ENCODE measurements at places on chromosomes 2 and 18.

DNA sequence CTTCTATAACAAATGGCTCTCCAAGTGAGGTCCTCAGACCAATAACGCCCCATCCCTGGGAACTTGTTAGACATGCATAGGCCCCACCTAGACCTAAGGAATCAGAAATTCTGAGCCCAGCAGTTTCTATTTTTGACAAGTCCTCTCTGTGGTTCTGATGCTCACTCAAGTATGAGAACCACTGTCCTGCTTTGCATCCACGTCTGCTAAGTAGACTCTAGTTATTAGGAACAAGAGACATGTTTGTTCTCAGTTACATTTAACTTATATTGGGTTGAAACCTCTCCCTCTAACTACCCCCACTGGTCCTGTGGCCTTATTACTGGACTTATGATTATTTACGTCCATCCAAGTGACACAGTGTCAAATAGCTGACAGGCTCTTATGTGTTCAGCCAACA is 70.3 kb downstream of the TMEM17 start:
- DNase-seq: no peak

- DNase-seq: peak; percentile 5
Measured at GRCh38 chr2:99827296-99827999, 314.9 kb downstream of the AFF3 start.

- no peak for DNase-seq
Measured at GRCh38 chr2:158723181-158723838, 71.8 kb upstream of the DAPL1 start.

DNA sequence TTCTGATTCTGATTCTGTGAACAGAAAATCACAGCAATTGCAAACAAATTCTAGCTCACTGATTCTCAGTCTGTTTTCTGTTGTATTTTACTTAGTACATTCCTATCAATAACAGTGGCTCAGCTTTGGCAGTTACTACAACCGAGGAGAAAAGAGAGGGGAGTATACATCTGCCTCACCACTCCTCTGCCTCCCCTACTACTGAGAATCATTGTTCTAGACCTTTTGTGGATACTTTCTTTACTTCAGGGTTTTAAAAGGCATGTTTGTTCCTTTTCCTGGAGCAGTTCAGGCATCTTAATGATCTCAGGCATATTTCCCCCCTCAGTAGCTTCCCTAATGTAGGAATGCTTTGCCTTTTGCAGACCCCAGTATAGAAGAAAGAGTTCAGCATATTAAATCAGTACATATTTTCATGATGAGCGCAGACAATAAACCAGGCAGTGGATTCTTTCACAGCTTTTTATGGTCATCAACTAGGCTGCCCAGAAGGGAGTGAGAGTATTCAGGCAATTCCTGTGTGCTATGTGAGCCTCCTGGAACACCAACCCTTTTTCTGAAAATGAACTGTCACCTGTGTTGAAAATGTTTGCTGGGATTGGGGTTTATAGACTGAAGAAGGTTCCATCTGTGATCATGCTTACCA is 10.3 kb downstream of the STAMBP start:
- DNase-seq: no peak

GRCh38 chr2:29520001-29520400 is 401.4 kb downstream of the ALK start:
- DNase-seq: no peak

DNA sequence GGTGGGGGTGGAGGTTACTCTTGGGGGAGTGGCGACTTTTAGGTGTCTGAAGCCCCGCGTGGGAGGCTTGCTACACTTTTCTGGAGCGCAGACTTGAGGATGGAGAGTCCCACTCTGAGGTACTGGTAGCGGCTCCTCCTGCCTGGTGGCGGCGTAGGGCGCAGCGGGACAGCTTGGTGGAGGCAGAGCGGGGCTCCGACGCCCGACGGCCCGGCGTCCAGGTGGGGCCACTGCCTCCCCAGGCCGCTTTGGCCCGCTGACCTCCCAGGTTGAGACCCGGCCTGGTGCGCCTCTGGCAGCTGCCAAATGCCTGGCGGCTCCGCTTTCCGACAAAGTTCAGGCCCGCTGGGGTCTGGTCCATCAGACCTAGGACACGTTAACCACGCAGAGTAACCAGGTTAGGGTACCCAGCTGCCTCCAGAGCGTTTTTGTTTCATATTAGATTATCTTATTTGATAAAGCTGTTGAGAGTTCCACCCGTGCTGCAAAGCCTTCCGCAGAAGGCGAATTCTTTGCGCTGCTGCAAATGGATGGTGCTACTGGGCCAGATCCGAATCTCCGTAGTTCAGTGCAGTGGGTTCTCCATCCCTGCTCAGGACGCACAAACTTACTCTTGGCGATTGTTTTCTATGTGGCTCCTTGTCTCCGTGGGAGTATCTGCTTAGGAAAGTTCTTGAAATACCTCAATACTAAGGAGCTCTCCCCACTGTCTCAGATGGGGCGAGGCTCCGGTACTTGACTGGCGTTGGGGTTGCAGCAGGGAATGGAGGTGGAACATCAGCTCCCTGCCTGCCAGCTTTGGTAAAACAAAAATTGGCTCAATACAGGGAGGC is 405.9 kb downstream of the XIRP2 start:
- no peak for DNase-seq

DNA sequence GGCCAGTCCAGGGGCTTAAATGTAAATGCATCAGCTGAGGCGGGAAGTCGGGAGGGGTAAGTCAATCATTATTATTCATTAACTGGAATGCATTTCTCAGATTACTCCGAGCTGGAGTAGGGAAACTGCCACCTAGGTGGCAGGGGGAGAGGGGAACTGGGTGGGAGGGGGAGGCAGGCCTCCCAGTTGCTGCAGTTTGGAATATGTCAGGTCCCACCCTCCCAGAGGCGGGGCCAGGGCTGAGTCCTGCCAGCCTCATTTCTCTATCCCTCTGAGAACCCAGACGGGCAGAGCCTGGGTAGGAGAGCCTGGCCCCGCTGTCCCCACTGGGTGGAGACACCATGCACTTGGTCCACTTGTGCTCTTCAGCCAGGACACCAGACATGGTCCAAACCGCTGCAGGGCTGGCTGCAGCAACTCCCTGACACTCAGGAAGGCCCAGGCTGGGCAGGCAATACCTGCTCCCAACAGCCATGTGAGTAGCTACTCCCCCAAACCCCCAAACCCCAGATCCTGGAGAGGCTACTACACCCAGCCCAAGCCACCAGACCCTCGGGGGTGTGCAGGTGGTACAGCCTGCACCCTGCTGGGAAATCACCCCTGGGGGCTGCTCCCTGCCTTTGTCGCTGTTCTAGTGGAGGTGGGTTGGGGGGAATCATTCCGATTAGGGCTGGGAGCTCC is at the start of gene GPBAR1:
GPBAR1 (plus strand) TSS at position 274 of the 681 bp plus-strand sequence. CDS start 1,710 bp downstream, outside the sequence.
- no peak for DNase-seq

- DNase-seq: no peak
Measured at GRCh38 chr2:226487573-226487972, 312.0 kb downstream of the IRS1 start.

DNA sequence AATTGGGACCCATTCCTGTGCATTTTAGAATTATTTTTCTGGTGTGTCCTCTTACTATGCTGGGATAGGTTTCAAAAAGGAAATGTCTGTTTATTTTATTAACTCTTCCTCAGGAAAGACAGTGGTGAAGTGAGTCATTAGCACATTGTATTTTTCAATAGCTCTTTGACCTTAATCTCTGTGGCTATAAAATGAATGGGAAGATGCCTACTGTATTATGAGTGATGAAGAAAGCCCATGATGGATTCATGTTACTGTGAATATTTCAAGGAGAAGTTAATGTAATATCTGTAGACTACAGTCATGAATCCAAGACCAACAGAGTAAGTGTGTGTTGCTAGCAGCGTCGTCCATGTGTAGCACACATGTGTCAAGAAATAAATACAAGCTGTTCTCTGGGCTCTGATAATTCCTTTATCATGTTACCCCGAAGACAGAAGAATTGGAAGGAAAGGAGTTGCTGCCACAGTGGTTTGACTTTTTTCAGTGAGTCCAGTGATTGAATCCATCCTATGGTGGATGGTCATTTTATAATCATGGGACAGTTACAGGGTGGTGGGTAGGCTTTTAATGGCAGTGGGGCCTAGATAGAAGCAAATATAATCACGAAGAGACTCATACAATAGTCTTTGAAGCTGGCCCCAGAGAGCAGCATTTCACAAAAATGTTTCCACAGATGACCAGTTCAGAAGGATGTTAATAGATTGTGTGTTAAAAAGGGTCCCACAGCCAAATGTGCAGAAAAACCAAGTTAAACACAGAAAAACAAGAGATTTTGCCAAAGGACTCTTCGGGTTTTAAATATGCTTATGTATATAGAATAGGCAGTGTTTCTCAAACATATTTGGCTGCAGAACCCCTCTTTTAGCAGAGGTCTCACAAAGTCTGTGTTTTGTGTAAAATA is 239.7 kb upstream of the RASGRP3 start:
- no peak for DNase-seq

GRCh38 chr2:220552790-220553535 is 925.5 kb downstream of the SLC4A3 start:
- no peak for DNase-seq

- DNase-seq: no peak
Measured at GRCh38 chr18:47779381-47779780, 151.1 kb downstream of the SMAD2 start.

DNA sequence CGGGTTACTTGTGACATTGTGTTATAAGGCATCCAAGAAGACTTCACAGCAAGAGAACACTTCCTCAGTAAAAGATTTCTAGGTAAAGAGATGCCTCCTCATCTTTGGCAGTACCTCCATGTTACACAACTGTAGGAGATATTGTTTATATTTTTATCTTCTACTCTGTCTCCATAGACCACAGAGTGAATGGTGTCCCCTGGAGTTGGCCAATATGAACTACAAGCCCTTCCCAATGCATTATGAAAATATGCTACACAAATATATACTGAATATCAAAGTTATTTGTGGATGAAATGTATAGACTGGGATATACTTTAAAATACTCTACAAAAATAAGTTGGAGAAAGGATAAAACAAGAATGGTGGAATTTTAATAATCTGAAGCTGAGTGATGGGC is 46.7 kb downstream of the MBOAT2 start:
- no peak for DNase-seq

GRCh38 chr2:24566209-24566608 is 75.2 kb downstream of the NCOA1 start:
- no peak for DNase-seq

DNA sequence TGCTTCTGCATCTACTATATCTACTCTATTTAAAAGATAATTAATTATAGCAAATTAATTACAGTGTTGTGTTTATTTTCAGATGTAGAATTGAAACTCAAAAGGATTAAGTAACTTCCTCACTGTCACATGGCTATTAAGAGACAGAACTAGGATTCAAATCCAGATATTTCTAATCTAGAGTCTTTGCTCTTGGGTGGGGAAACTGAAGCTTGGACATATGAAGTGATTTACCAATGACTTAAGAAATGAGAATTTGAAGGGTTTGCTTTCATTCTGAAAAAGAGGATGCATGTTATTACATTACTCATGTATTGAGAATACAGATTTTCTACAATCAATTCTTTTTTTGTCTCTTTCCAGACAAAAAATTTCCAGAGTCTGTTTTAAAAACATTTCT is 191.5 kb upstream of the SMAD7 start:
- DNase-seq: no peak

- no peak for DNase-seq
Measured at GRCh38 chr2:75537658-75538057, 23.1 kb downstream of the EVA1A start.

DNA sequence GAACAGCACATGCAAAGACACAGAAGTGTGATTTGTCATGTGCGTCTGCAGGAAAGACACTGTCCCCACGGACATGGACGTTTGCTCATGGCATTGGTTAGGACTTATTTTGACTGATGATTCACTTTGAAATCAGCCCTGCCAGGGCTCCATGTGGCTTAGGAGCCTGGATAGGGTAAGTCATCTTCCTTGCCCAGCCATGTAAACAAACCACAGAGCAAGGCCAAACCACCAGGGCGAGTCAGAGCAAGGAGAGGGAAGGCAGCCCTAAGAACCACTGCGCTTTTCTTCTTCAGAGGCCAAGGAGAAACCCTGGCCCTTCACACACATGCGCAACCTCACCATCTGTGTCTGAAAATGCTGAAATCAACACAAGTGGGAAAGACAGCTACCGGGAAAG is 88.8 kb downstream of the GFPT1 start:
- no peak for DNase-seq

- DNase-seq: no peak
Measured at GRCh38 chr2:195594919-195595694, 61.9 kb upstream of the SLC39A10 start.

DNA sequence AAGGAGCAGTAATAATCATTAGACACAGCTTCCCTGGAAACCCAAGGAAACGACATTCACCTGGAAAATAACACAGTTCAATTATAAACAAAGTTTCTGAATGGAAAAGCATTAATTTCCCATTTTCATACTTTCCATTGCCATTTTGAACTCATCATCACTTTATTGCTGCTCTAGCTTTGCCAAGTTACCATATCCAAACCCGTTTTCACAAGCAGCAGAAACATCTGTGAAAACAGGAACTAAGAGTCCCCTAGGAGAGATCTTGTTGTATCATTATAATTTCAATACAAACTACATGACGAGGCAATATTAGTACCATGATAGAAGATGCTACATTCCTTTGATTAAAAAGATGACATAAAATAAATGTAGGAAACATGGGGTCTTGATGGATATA is 597.0 kb upstream of the NRXN1 start:
- DNase-seq: no peak

- DNase-seq: no peak
Measured at GRCh38 chr2:118351796-118352195, 263.5 kb downstream of the INSIG2 start.

DNA sequence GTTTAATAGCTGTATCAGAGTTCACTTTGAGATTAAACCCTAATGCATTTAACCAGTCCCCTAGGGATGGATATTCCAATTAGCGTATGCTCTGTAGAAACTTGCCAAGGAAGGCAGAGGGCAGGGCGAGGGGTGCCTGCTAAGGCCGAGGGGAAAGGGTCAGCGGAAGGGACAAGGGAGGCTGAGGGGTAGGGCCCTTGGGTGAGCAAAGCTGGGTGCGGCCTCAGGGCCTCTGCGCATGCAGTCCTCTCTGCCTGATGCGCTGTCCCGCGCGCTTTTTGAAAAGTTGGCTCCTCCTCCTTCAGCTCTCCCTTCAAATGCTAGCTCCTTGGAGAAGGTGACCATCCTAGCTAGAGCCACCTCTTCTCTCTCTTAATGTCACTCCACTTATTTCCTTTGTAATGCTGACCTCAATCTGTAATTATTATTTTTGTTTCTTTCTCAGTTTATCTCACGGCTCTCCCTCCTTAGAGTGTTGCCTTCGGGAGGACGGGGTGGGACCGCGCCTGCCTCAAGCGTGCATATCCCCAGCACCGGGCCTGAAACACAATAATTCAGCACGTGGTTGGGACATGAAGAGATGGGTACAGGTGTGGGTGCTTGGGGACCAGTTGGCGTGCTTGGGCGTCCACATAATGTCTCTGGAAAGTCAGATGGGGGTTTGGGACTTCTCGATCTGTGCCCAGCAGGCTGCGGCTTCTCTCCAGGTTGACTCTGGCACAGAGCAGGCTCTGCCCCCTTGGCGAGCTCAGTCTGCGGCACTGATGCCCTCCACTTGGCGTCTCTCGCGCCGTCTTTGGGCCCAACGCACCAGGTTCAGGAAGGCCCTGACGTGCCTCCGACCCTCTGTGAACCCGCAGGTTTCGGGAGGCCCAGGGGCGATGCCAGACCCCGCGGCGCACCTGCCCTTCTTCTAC is 10.0 kb downstream of the ZAP70 start:
- DNase-seq: no peak

GRCh38 chr18:47247416-47248114 is 3.9 kb downstream of the SKOR2 start:
- DNase-seq: no peak
